ENCODE measurements at places on chromosomes 6 and 20.

GRCh38 chr6:144741659-144742058, 456.5 kb downstream of the UTRN start:
- no peak for DNase-seq

- no peak for DNase-seq
These were observed 98.7 kb upstream of the SGK1 start for GRCh38 chr6:134416418-134417154.

DNA sequence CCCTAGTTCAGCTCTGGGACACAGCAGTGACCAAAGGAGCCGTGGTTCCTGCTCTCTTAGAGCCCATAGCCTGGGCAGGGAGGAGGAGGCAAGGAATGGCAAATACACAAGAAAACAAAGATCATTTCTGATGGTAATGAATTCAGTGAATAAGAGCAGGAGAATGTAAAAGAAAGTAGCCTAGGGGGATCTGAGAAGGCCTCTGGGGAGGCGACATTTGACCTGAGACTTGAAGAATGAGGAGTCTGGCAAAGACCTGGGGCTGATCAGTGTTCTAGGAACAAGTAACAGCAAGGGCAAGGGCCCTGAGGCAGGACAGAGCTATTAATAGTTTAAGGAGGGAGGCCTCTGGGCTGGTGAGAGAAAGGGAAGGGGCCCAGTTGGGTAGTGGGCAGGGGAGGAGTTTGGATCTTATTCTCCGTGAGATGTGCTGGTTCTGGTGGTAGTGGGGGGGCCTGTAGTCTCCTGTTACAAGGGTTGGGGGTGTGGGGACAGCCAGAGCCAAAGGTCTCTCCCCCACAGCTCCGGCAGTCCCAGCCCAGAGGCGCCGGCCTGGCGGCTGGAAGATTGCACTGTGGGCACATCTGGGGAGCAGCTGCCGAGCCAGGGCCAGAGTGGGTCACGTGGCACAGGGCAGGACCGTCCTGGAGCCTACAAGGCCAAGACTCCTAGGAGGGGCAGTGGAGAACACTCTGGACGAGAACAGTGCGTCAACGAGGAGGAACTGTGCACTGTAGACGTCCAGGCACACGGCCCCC, 9.3 kb upstream of the ID1 start:
- DNase-seq, result no peak

DNA sequence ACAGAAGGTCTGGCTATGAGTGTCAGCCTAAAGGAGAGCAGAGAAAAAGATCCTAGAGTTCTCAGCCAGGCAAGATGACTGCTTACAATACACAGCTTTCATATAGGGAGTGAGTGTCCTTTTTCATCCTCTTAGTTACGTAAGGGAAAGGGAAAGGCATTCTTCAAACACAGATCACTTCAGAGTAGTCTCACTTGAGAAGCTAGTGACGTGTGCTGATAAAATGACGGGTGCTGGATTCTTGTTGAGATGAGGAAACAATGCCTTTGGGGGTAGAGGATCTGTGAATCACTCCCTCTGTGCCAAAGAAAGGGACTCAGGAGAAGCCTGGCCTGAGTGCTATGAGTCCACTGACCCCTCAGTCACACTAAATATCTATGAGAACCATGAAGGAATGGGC, 117.3 kb downstream of the QRSL1 start:
- no peak for DNase-seq

DNA sequence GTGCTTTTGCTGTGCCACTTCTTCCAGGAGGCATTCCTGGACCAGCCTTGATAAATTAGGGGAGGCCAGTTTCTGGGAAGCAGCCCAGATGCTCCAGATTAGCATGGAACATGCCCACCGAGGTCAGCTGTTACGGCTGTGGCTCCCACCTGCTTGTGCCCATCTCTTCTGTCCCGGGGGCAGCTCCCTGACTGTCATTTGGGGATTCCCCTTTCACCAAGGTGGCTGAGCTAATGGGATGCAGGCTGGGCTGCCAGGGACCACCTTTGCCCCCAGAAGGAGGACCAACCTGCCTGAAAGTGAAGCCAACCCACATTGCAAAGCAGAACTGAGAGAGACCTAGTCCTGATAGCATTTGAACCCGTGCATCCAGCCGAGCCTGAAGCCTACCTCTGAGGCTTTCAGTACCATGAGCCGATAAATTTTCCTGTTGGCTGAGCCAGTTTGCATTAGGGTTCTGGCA, 85.3 kb downstream of the PTPN1 start:
- no peak for DNase-seq

GRCh38 chr6:12636336-12636735, 80.2 kb upstream of the PHACTR1 start:
- no peak for DNase-seq

DNA sequence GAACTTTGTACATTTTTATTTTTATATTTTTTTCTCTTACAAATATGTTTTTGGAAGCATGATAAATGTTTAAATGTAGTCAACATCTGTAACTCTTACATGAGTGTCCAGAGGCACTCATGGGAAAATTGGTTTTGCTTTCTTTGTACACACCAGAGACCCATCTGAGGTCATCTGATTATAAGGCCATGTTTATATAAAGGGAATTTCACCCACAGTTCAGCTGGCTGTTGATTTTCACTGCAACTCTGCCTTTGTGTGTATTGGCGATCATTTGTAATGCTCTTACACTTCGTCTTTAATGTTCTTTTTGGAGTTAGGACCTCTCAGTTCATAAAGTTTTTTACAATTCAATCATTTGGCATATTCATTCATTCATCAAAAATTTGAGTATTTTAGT, 28.1 kb downstream of the RIOK1 start:
- no peak for DNase-seq

- DNase-seq, result no peak
These were observed 44.8 kb upstream of the ZNF831 start for GRCh38 chr20:59118855-59119254.

DNA sequence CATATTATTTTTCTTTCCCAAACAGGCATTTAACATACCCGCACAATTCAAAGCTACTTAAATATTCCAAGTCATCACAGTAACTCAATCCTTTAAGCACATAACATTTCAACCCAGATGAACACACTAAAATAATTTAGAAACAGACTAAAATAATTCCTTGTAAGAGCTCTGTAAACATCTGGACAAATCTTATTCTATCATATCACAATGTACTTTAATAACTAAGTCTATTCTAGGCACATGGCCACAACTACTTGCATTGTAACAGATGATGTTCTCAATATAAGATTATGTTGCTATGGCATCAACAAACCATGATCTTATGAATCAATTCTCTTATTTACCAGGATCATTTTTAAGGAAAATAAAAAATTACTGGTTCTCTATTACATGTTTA, 123.2 kb upstream of the THEMIS start:
- DNase-seq, result no peak

DNA sequence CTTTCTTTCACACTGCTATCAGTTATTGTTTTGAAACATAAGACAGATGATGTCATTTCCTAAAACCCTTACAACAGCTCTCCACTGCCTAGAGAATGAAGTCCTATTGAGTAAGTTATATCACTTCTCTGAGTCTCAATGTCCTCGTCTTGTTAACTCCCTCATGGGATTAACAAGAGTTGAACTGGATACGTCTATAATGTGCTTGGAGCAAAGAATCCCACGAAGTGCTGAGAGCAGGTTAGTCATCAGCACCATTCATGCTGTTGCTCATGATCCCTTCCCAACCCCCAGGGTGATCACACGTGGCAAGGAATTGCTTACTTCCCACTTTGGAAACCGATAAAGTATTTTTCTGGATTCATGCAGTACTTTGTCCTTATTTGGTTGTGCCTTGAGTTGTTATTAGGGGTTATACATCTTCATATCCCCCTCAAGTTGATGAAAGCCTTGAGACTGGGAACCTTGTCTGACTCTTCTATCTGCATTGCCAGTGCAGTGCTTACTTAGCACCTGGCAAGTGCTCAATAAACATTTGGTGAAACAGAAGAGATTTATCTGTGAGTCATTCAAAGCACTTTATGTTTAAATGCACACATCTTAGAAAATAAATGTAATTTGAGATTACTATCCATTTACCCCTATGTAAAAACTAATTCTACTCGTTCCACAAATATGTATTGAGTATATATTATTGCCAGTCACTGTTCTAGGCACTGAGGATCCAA, 487.5 kb downstream of the EPM2A start:
- no peak for DNase-seq

- DNase-seq, result no peak
These were observed 94.3 kb upstream of the OLIG3 start for GRCh38 chr6:137588472-137588871.

GRCh38 chr6:160519603-160520042, 144.5 kb downstream of the LPA start:
- no peak for DNase-seq

- no peak for DNase-seq
These were observed 19.1 kb upstream of the BNIP5 start for GRCh38 chr6:36355819-36356218.

GRCh38 chr6:95279616-95280015, 297.7 kb upstream of the MANEA start:
- DNase-seq, result no peak

DNA sequence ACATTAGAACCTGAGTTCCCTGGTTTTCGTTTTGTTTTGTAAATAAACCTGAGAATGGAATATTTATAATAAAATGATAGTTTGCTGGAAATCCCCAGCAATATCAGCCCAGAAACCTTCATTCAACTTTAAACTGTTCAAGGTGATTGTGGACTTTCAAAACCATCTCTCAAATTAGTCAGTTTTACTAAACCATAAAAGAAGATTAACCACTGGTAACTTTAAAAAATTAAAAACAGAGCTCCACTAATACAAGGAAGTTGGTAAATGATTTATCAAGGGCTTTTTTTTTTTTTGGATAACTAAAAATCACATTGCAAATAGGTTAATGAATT, 10.0 kb downstream of the MBOAT1 start:
- no peak for DNase-seq

DNA sequence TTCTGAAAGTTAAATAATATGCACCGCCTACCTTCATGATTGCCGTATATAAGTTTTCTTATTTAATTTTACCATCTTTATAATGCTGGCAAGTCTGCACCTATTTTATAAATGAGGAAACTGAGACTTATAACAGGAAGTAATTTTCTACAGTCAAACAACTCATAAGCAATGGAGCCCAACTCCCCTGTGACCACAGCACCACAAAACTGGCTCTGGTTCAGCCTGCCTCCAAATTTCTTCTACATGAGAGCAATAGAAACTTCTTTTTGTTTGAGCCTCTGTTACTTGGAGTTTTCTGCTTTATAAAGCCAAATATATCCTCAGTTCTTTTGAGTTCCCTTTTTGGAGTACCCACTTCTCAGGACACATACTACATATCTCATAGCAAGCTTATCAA, 131.1 kb upstream of the HSF2 start:
- no peak for DNase-seq

GRCh38 chr6:47278545-47278944, 31.2 kb downstream of the TNFRSF21 start:
- DNase-seq, result no peak

DNA sequence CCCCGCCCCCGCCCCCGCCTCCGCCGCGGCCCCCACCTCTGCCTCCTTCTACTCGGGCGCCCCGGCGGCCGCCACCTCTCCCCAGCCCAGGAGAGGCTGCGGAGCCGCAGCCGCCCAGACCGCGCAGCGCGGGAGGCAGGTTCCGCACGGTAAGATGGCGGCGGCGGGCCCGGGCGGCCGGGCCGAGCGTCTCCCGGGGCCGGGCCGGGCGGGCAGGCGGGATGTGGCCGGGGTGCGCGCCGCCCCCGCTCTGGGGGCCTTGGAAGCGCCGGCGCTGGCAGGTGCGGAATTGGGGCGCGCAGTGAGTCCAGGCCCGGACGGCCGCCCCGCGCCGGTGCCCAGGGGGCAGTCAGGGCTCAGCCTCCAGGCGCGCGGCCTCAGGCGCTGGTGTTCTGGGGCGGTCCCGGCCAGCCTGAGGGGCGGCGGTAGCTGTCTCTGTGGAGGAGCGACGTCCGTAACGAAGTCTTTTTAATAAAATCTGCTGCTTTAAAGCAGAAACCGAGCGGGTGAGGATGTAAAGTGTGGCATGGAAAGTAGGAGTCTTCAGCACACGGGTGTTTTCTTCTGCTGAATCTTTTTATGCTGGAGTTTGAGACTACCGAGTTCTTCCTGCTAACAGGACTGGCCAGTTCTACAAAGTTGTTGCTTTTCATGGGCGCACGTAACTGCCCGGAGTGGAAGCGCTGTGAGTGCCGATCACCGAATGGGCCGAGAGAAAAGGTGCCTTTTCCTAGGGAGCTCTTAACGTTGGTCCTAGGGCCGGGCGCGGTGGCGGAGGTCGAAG, at the start of gene GID8:
GID8 (plus strand) TSS at position 43 of the 784 bp plus-strand sequence. CDS start 3,356 bp downstream, outside the sequence.
- DNase-seq, result no peak

- DNase-seq, result no peak
These were observed 49.6 kb downstream of the KIZ start for GRCh38 chr20:21175433-21175832.

GRCh38 chr20:23212011-23212410, 125.9 kb upstream of the CD93 start:
- DNase-seq, result no peak

- no peak for DNase-seq
These were observed 45.8 kb downstream of the EPM2A start for GRCh38 chr6:145689529-145689928.

DNA sequence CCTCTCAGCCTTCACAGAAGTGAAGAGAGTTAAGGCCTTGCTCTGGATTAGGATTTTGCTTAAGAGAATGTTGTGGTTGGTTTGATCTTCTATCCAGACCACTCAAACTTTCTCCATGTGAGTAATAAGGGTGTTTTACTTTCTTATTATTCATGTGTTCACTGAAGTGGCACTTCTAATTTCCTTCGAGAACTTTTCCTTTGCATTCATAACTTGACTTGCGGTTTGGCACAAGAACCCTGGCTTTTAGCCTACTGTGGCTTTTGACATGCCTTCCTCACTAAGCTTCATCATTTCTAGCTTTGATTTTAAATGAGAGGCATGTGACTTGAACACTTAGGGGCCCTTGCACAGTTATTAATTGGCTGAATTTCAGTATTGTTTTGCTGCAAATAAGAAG, 166.1 kb upstream of the OPRM1 start:
- no peak for DNase-seq

- no peak for DNase-seq
These were observed 33.4 kb downstream of the GOPC start for GRCh38 chr6:117568831-117569410.

GRCh38 chr20:54149765-54150264, 24.0 kb downstream of the CYP24A1 start:
- no peak for DNase-seq

- DNase-seq, result no peak
These were observed 27.7 kb downstream of the GNAS-AS1 start for GRCh38 chr20:58822748-58823730.
